Activated CD4-positive, alpha-beta T cell treated with anti-CD3 and anti-CD28 coated beads, Interleukin-2, amount 50 U/mL, for 1 hour (primary cell): ENCODE measurements at places on chromosomes 2 and 18.

- DNase-seq = no peak
Measured at GRCh38 chr2:47189635-47190034, 34.5 kb upstream of the STPG4 start.

GRCh38 chr2:71798266-71799012 lies 345.1 kb downstream of the DYSF start:
- DNase-seq = no peak

DNA sequence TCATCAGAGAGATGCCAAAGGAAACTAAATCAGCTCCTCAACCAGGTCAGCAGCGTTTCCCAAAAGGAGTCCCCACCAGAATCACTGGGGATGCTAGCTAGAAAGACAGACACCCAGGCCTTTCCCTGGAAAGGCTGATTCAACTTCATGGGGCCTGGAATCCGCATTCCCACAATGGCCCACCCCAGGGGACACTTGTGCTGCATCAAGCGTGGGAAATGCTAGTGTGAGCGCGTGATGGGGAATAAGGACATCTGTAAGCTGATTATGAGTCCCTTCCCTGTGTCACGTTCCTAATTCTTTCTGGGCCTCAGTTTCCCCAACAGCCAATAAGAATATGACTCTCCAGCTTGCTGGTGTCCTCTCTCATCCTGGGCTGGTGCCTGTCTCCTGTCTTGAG lies 2.2 kb upstream of the WNT10A start:
- DNase-seq = no peak

- no peak for DNase-seq
Measured at GRCh38 chr2:54318821-54319220, 62.8 kb upstream of the TSPYL6 start.

- no peak for DNase-seq
Measured at GRCh38 chr2:178105566-178105965, 6.7 kb upstream of the RBM45 start.

DNA sequence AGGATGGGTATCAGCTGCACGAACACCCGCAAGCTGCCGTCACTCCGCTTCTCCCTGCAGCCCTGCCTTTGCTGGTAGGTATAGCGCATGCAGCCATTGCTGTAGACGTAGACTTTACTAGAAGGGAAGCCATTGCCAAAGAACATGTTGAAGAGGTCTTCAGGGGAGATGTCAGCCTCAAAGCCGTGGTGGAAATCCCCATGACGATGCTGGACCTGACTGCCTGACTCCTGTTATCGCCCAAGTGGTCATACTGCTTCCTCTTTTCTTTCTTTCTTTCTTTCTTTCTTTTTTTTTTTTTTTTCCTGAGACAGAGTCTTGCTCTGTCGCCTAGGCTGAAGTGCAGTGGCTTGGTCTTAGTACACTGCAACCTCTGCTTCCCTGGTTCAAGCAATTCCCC lies 68.7 kb upstream of the SPRED2 start:
- DNase-seq = no peak

DNA sequence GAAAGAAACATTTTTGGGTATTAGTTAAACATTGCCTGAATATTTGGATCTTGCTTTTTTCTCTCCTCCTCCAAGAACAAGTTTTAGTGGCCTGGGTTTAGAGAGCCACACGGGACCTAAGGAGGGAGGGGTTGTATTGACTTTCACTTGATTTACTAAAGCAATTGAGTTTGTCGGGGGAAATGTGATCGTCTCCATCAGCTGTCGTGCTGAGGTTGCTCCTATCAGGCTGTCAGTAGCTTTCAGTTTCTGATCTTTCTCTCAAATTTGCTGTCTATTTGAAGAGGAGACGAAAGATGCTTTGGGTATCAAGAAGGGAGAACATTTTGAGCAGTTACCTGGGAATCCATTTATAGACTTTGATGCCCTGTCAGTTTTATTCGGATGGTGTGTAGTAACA lies 106.0 kb downstream of the SETBP1 start:
- no peak for DNase-seq

GRCh38 chr18:73235491-73235890 lies 367.7 kb upstream of the NETO1 start:
- DNase-seq = no peak

- peak; percentile 56 for DNase-seq
Measured at GRCh38 chr2:9800975-9801726, 42.1 kb upstream of the TAF1B start.

GRCh38 chr2:191831410-191831994 lies 15.4 kb downstream of the CAVIN2 start:
- DNase-seq = no peak

- no peak for DNase-seq
Measured at GRCh38 chr2:31430439-31431165, 16.1 kb upstream of the XDH start.

GRCh38 chr2:199798831-199799580 lies 52.0 kb downstream of the FTCDNL1 start:
- DNase-seq = no peak

DNA sequence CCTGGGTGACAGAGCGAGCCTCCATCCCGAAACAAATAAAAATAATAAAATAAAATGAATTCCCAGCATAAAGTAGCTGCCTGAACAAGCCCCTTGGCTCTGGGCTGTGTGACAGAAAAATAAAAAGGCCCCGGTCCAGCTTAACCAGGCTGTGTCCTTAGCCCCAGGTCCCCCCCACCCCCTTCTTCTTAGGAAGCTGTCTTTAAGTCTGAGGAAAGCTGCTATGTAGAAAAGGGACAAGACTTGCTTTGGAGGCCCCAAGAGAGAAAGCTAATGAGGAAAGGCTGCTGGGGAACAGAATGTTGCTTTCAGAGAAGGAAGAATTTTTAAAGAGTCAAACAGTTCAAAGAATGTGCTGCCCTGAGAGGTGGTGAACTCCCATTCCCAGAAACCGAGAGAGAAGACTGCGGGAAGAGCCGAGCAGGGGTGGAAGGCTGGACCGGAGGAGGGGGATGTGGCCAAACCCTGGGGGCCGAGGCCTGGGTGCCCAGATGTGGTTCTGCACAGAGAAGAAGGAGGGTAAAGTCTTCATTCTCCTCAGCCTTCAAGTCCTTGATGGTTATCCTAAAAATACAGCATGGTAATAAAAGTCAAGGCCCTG lies 61.9 kb downstream of the CENPO start:
- no peak for DNase-seq

- DNase-seq = no peak
Measured at GRCh38 chr2:108323619-108324018, 34.9 kb downstream of the SULT1C2 start.

DNA sequence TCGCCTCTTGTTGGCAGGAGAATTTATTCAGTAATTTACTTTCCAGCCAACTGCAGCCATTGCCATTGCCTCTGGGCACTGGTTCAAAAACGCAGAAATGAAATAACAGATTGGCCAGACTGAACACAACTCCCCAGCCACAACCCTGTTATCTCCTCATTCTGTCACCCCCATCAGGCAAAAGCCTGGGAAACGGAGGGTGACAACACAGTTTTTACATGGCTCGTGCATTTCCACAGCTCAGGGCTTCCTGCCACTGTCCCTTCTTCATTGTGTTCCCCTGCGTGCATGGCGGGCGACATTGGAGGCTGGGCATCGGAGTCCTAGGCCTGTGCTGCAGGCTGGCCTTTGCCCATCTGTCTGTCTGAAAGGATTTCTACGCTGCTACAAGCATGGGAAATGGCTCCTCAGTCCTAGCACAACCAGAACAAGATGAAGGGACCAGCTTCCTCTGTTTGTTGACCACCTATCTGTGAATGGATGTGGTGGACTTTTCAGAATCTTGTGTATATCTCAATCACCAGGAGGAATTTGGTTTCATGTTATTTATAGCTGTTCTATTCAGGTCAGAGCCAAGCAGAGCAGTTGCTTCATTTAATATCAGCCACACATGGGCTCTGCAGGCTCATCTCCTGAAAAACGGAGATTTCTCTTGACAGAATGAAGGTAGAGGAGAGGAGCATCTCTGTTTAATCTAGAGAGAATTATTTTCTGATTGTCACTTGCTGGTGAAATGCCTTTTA lies 107.0 kb downstream of the MGAT5 start:
- no peak for DNase-seq

DNA sequence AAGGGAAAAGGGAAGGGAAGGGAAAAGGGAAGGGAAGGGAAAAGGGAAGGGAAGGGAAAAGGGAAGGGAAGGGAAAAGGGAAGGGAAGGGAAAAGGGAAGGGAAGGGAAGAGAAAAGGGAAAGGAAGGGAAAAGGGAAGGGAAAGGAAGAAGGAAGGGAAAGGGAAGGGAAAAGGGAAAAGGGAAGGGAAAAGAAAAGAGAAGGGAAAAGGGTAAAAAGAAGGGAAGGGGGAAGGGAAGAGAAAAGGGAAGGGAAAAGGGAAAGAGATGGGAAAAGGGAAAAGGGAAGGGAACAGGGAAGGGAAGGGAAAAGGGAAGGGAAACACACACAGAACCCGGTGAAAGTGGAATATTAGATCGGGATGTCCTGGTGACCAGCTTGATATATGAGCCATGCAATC lies 40.8 kb downstream of the EIPR1 start:
- no peak for DNase-seq

DNA sequence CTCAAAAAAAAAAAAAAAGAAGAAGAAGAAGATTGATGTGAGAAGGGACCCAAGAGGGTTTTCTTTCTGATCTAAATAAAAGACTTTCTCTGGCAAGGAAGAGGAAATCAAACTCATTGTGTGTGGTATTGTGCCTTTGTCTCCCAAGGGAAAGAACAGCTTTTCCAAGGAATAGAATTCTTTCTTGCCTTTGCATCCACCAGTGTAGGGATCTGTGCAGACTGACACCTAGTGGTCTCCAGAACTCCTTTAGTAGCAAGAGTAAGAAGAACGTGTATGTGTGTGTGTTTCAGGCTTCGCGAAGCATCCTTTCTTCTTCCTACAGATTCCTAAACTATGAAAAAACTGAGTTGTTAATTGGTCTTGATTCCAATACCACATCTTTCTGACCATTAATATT lies 33.5 kb upstream of the CRIM1 start:
- DNase-seq = no peak

GRCh38 chr18:79797518-79798345 lies at the start of gene KCNG2:
TSS of gene KCNG2 (plus strand) at chr18:79797938. CDS start at chr18:79863668, 65,730 bp downstream.
- no peak for DNase-seq

DNA sequence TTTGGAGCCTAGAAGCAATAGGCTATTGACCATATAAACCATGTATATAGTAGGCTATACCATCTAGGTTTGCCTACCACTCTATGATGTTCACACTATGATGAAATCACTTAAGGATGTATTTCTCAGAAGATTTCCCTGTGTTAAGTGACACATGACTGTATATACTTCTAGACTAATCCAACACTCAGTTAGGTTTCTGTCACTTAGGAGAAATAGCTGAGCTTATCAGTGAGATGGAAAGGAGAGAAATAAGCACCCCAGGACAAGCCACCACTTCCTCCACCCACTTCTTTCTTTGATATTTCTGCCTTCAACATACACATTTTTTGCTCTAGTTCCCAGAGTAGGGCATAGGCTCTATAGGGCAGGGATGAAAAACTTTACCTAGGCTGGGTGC lies 7.8 kb downstream of the PECR start:
- no peak for DNase-seq

- no peak for DNase-seq
Measured at GRCh38 chr18:12064086-12064763, 29.4 kb upstream of the ANKRD62 start.

DNA sequence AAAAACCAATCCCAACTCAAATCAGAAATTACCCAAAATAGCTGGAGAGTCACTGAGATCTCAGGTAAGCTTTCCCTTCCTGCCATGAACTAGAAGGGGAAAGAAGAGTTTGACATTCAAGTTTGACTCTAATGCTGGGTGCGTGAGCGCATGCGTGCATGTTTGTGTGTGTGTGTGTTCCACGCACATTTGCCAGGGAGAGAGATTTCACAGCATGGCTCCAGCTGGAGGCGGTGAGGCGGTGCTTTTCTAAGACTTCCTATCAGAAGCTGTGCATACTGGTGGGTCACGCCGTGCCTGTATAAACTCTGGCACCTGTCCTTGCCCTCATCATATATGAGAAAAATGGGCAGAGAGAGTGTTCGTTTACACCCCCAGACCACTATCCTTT lies 116.2 kb downstream of the MSH2 start:
- no peak for DNase-seq

DNA sequence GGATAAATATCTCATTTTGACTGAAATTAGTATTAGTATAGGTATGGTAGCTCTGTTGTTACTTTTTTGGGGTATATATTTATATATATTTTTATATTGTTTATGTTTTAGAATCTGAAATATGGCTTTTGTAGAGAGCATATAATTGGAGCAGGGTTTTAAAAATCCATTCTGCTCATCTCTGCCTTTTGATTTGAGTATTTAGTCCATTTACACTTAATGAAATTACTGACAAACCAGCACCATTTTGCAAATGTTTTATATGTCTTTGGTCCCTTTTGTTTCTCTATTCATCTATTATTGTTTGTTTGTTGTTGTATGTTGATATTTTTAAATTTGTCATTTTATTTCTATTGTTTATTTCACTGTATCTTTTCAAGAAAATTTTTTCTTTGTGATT lies 30.7 kb downstream of the PTPN4 start:
- no peak for DNase-seq

DNA sequence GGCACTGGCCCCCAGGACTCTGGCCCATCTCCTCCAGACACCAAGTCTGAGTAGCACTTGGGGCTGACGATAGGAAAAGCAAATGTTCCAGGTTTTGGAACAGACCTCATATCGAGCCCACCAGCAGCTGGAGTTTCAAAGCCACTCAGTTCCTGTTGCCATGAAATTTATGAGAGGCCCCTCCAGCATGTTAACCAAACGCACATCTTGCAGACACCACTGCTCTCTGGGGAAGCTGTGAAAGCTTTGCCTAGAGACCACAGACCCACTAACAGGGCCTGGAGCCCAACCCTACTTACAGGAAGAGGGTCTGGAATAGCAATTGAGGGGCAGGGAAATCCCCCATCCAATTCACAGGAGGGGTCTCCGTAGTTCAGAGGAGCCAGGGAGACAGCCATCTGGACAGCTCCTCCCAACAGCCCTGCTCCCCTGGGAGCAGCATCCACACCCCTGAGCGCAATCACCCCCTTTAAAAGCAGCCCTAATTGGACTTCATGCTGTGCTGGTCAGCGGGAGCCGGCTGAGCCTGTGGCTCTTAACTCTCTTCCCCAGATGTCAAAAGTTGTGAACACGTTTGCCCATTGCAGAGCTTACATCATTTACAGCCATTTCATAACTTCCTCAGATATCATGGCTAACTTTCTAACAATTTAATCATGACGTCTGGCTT lies 81.3 kb downstream of the TGFA start:
- no peak for DNase-seq

DNA sequence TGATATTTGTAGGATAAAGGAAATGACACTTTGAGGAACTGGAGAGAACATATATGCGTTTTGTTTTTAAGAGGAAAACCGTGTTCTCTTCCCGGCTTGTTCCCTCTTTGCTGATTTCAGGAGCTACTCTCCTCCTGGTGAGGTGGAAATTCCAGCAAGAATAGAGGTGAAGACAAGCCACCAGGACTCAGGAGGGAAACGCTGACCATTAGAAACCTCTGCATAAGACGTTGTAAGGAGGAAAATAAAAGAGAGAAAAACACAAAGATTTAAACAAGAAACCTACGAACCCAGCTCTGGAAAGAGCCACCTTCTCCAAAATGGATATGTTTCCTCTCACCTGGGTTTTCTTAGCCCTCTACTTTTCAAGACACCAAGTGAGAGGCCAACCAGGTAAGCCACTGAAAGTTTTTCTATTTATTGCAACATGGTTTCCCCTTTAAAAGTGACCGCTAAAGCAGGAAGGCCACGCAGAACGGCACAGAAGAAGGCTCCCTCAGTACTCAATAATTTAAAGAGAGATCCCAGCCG lies 735 bp downstream of the NRP2 start:
- DNase-seq = no peak

GRCh38 chr2:151153601-151154000 lies 108.1 kb downstream of the RBM43 start:
- no peak for DNase-seq
